Large intestine (tissue), 12 donors: ENCODE measurements at places on chromosomes 3 and 15.
A peak's percentile ranks its signal among the peaks of the same experiment; 100 is the strongest.

GRCh38 chr3:153051427-153052095, 110.5 kb upstream of the RAP2B start:
- peak; percentile 43 for DNase-seq

DNA sequence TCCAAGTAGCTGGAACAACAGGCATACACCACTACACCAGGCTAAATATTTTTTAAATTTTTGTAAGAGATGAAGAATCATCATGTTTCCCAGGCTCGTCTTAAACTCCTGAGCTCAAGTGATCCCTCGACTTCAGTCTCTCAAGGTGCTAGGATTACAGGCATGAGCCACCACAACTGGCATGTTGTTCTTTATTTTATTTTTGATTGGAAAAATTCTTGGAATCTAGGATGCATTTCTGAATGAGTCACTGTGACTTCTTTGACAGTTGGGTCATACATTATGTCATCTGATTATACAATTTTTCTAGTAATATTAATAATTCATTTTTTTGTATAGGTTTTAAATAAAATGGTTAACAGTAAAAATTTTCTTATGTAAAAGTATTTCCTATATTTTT, 870.2 kb downstream of the SI start:
- no peak for DNase-seq

GRCh38 chr15:79640206-79640605, 208.1 kb downstream of the MINAR1 start:
- no peak for DNase-seq

- DNase-seq = no peak
Observed at GRCh38 chr15:96505014-96505413, 174.5 kb downstream of the NR2F2 start.

DNA sequence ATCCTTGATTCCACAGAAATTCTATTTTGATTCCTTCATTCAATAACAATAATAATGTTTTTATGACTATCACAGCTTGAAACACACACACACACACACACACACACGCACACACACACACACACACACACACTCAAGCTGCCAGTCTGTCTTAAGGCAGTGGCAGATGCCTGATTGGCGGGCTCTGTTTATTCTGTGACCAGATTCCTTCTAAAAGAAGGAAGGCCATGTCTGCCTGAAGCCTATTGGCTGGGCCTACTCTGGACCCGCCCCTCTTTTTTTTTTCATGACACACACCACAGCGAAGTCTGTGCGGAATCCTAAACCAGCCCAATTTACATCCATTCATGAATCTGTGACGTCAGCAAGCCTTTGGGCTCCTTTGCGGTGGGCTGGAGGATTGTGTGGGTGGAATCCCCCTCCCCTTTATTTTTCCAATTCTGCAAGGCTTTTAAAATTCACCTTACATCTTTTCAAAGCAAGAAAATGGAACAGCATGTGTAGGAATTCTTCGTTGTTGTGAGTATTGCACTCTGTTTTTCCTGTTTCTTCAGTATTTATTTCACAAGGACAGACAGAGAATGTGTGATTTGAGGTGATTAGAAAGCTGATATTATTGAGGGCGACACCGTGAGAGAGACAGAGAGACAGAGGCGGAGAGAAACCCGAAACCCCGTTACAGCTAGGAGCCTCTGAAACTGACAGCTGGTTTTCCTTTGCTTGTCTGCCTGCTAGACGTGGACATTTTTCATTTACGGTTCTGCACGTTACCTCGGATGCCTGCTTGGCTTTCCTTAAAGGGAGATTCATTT, at the start of gene MAP3K13:
TSS of gene MAP3K13 (plus strand) at position 287 of the 812 bp plus-strand sequence. CDS start 65,446 bp downstream, outside the sequence.
- DNase-seq = peak; percentile 74

- no peak for DNase-seq
Observed at GRCh38 chr3:197168063-197168462, 130.3 kb downstream of the DLG1 start.
